Fibroblast of skin of right quadriceps (primary cell): ENCODE measurements at places on chromosomes 7 and 10.

- no peak for DNase-seq
Measured at GRCh38 chr10:86650151-86650550, 4.2 kb upstream of the OPN4 start.

- peak; percentile 45 for DNase-seq
Measured at GRCh38 chr7:112416127-112416526, 34.1 kb upstream of the IFRD1 start.

DNA sequence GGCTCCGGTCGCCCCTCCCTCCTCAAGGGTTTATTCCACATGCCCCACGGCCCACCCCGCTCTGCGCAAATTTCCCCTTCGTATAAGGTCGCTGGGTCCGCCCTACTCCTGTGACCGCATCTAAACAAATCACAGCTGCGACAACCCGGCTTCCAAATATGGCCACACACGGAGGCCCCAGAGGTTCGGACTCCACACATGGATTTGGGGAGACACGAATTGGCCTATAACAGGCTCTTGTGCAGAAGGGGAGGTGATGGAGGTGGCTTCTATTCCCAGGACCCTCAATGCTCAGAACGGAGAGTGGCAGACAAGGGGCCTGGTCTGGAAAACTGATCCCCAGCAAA is 90.1 kb downstream of the FOXL3 start:
- no peak for DNase-seq

DNA sequence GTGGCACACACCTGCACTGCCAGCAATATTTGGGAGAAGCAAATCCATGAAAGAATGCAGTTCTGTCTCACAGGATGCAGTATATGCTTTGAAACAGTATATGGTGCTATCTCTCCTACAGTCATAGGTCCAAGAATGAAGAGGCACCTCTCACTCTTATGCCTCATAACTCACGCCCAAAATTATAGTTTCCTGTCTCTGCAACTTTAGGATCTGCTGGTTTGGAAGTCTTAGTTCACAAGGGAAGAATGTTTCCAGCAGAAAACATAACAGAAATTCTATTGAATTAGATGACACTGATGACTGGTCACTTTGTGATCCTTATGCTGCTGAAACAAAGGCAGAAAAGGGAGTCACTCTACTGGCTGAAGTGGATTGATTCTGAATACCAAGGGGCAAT is 5.7 kb downstream of the C10orf67 start:
- peak; percentile 65 for DNase-seq

DNA sequence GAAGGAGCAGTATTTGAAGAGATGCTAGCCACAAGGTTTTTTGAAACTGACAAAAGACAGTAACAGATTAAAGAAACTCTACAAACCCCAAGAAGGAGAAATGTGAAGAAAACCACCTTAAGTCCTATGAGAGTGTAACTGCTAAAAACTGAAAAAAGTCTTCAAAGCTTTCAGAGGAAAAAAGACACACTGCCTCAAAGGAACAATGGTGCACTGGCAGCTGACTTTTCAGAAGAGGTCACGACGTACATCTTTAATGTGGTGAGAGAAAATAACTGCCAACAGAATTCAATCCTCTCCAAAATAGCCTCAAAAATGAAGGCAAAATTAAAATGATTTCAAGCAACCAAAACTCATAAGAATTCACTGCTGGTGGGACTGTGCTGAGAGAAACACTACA is 94.0 kb downstream of the VIPR2 start:
- no peak for DNase-seq

DNA sequence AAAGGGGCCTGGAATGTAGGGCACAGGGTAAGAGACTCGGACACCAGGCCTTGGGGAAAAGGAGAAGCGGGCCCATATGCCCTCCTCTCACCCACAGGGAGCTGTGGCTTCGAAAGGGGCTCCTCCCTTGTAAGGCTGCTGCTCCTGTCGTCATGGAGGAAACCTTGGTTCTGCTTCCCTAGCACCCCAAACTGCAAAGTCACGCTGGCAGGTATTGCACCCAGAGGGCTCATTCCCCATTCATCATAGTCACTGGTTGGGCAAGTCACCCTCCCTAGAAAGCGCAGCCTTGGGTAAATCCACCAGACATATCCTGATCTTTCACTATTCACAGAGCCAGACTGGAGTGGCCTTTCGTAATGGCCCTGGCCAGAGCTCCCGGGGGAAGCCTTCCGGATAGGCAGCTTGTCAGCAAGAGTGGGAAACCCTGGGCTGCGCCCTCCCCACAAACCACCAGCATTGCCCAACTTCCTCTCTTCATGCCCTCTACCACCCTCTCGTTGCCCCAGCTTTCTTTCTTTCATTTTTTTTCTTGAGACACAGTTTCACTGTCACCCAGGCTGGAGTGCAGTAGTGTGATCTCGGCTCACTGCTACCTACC is 121.0 kb downstream of the HIP1 start:
- no peak for DNase-seq

GRCh38 chr7:134505856-134506255 is 21.5 kb upstream of the AKR1B10 start:
- no peak for DNase-seq
